ENCODE measurements at places on chromosomes 1 and 21.

- no peak for ATAC-seq
Observed at GRCh38 chr1:163565166-163565565, 243.4 kb downstream of the NUF2 start.

GRCh38 chr1:109293026-109293425 lies 10.1 kb upstream of the PSRC1 start:
- ATAC-seq: no peak

- ATAC-seq: no peak
Observed at GRCh38 chr1:26352338-26352679, 1.6 kb downstream of the CRYBG2 start.

- no peak for ATAC-seq
Observed at GRCh38 chr1:168499688-168500049, 44.1 kb downstream of the XCL2 start.

- no peak for ATAC-seq
Observed at GRCh38 chr21:37580666-37581065, 214.1 kb downstream of the DYRK1A start.

GRCh38 chr21:37944496-37944895 lies 28.2 kb upstream of the KCNJ6 start:
- no peak for ATAC-seq

GRCh38 chr21:44647222-44647552 lies 973 bp downstream of the KRTAP10-11 start:
- no peak for ATAC-seq

GRCh38 chr1:116201911-116202310 lies 90.7 kb downstream of the MAB21L3 start:
- ATAC-seq: no peak

- no peak for ATAC-seq
Observed at GRCh38 chr1:214847071-214847810, 235.3 kb upstream of the KCNK2 start.

GRCh38 chr1:41385398-41386195 lies 24.4 kb downstream of the FOXO6 start:
- ATAC-seq: no peak
